ENCODE measurements at places on chromosomes 7 and 10.
A peak's percentile ranks its signal among the peaks of the same experiment; 100 is the strongest.

- no peak for DNase-seq
These were observed 5.2 kb upstream of the XPNPEP1 start for GRCh38 chr10:109928475-109928891.

DNA sequence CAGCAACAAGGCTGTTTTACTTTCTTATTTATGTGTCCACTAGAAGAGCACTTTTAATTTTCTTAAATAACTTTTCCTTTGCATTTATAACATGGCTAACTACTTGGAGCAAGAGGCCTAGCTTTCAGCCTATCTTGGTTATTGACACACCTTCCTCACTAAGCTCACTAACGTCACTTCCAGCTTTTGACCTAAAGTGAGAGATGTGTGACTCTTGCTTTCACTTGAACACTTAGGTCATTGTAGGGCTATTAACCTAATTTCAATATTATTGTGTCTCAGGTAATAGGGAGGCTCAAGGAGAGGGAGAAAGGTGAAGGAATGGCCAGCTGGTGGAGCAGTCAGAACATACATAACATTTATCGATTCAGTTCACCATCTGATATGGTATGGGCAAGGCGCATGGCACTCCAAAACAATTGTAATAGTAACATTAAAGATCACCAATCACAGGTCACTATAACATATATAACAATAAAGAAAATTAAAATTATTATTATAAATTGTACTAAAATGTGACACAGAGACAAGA is 95.0 kb upstream of the FAM20C start:
- DNase-seq, result no peak

DNA sequence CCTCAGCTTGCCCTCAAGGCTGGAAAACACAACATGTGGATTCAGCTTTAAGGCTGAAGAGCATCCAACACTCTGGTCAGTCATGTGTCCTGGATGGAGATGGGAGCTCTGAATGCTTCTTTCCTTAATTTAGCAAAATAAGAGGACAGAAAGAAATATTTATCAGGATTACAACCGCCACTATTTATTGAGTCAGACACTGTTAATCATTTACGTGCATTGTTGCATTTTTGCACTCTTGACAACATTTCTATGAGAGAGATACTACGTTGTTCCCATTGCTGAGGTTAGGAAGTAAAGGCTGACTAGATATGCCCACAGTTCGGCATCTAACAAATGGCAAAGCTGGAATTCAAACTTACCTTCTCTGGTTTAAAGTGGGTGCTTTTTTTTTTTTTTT is 101.8 kb upstream of the KMT2C start:
- DNase-seq, result no peak

- peak; percentile 40 for DNase-seq
These were observed 745 bp downstream of the YWHAG start for GRCh38 chr7:76358011-76358480.

- no peak for DNase-seq
These were observed 10.3 kb upstream of the INSIG1 start for GRCh38 chr7:155287284-155287935.

GRCh38 chr7:325051-325798 is 35.3 kb downstream of the FOXL3 start:
- no peak for DNase-seq

DNA sequence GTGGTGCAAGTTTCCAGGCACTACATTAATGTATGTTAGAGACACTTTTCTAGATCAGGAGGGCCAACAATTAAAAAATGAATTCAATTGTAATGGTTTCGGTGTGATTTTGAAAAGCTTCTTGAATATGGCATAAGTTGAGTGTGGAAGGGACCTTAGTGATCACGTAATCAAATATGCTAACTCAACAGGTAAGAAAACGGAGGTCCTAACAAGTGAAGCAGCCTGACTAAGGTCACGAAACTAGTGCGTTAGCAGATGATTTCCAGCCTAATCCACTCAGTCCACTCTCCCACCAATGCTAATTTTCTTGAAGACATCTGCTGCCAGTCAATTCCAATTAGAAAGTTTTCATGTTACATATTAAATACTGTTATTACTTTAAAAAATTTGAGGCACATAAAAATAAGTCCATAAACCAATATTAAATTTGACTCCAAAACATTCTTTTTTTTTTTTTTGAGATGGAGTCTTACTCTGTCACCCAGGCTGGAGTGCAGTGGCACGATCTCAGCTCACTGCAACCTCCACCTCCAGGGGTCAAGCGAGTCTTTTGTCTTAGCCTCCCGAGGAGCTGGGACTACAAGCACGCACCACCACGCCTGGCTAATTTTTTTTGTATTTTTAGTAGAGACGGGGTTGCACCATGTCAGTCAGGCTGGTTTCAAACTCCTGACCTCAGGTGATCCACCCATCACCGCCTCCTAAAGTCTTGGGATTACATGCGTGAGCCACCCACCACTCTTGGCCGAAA is 2.3 kb upstream of the RSBN1L start:
- DNase-seq, result no peak

DNA sequence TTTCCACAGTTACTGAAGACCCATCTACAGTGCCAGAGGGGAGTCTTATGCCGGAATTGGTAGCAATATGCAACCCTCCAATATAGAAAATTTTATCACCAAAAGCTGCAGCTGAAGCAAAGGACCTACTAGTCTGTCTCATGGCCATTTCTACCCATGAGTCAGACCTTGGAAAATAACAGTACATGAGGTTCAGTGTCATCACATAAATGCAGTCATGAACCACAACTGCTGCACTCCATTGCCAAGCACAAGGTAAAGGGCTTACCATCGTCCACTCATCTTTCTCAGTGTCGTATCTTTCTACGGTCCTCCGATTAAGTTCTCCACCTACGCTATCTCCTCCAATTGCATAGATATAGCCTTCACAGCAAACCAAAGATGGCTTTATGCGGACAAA is 21.8 kb downstream of the KBTBD2 start:
- no peak for DNase-seq

- no peak for DNase-seq
These were observed 98.7 kb downstream of the TCERG1L start for GRCh38 chr10:131212763-131213325.

- DNase-seq, result no peak
These were observed 9.9 kb upstream of the ARHGAP22 start for GRCh38 chr10:48614481-48615390.

- DNase-seq, result no peak
These were observed 695.4 kb upstream of the POM121L12 start for GRCh38 chr7:52340067-52340466.

- DNase-seq, result no peak
These were observed 76.6 kb downstream of the RBM33 start for GRCh38 chr7:155721056-155721455.

GRCh38 chr7:37074370-37074769 is 350.1 kb upstream of the AOAH start:
- DNase-seq, result no peak

DNA sequence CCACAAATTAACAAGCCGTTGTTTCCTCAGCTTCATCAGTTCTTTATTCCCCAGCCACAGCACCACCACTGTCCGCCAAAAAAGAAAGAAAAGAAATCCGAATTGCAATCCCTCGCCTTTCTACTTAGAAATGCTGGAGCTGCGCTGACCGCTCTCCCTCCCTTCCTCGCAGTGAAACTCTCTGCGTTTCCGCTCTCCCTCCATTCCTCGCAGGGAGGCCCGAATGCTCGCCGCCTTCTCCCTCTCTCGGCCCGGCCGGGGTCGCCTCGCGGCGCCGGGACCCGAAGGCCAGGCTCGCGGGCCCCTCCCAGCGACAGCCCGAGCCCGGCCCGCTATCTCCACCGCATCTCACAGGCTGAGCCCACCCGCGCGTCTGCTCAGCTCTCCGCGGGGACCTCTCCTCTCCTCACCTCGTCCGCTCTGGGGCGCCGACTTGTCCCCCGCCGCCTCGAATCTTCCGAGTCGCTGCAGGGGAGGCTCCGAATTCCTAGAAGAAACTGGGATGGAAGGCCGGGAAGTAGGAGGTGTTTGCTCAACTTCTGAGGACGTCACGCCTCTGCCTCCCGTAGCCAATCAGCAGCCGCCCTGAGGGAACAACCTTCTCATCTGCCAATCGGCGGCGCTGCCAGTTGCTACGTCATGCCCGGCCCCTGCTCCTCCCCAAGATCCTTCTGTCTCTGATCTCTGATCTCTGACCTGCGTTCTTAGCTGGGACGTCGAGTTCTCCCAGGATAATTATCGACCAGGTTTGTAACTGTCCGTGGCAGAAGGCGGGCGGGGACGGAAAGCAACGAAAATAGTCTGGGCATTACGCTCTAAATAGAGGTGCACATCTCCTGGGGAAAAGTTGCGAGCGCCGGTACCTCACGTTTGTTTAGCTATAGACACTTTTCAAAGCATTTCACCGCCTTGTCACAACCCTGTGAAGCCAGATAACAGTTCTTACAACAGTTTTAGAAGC is at the start of gene AASS:
AASS (minus strand) TSS at position 499 of the 961 bp plus-strand sequence. CDS start 10,523 bp downstream, outside the sequence.
- DNase-seq, result peak; percentile 84

Measured in NCI-H1930 (cell line).